Stimulated activated CD8-positive, alpha-beta memory T cell treated with anti-CD3 and anti-CD28 coated beads, Interleukin-4, amount 100 ng/mL, for 48 hours (primary cell): ENCODE measurements at places on chromosomes 5 and 9.

- no peak for DNase-seq
Observed at GRCh38 chr5:68436686-68437520, 221.3 kb downstream of the PIK3R1 start.

DNA sequence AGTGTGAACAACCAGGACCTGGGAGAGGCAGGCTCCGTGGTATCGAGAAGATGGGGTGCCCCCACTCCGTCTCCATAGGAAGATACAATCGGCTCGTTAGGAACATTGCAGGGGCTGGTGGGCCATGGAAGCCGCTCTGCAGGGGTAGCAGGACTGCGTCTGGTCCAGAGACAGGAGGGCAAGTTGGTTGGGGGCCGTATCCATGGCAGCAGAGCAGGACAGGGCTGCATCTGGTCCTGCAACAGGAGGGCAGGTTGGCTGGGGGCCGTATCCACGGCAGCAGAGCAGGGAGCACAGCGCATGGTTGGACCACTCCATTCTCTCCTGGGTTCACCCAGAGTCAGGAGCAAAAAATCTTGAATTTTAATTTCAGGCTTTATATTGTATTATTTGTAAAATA, 98.2 kb downstream of the ANKRD33B start:
- no peak for DNase-seq

- no peak for DNase-seq
Observed at GRCh38 chr5:159163027-159163700, 46.2 kb downstream of the RNF145 start.

- no peak for DNase-seq
Observed at GRCh38 chr9:11312966-11313365, 700.2 kb upstream of the PTPRD start.

DNA sequence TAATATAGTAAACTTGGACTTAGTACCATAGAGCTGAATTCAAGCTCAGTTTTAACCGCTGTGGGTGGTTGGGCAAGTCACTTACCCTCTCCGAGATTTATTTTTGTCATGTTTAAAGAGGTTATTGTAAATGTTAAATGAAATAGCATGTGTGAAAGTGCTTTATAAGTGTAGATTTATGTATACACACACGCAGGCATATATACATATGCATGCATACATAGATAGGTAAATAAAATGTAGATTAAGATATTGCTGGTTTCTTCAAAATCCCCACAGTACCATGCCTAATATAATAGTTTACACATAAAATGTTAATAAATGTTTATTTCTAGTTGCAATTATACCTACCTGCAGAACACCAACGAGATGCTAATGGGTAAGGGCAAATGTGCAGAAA, 164.5 kb upstream of the EGFLAM start:
- no peak for DNase-seq

- no peak for DNase-seq
Observed at GRCh38 chr5:75671506-75671905, 45.7 kb downstream of the POC5 start.

- no peak for DNase-seq
Observed at GRCh38 chr5:103466495-103466894, 96.1 kb downstream of the NUDT12 start.

GRCh38 chr5:1875281-1875842, 7.4 kb downstream of the IRX4 start:
- DNase-seq: no peak
